ENCODE measurements at places on chromosomes 7 and 10.

- DNase-seq, result no peak
Observed at GRCh38 chr10:111970111-111970510, 213.5 kb downstream of the GPAM start.

- no peak for DNase-seq
Observed at GRCh38 chr7:16034353-16034752, 347.9 kb upstream of the MEOX2 start.

DNA sequence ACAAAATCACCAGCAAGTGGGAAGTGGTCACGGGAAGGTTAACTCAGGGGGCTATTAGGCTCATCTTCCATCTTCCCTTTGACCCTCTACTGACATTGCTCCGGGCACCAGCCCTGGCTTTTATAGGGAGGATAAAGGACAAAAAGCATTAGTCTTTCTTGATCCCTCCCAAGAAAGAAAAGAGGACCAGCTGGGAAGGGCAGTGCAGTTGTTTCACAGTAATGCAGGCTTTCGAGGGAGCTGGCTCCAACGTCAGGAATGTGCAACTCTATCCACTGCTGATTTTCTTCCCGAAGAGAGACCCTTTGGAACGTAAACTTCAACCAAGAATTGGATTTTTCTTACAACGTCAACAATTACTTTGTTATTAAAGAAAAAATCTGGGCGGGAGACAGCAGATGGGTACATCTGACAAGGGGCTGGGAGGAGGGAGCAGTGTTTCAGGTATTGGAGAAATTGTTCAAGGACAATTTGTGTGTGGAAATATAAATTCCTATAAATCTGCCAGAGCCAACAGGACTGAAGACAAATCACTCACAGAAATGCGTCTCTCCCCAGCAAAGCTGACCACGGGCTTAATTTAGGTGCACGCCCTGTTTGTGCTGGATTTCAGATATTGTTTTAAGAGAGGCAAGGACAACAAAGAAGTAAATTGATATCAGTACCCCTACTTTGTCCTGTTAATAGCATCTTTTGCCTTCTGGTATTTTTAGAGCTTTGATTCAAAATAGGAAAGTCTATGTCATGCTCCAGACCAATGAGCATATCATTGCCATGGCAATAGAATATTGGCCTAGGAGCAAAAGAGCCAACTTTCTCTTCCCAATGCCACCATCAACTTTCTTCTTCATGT lies 23.4 kb upstream of the ARID5B start:
- DNase-seq, result no peak

DNA sequence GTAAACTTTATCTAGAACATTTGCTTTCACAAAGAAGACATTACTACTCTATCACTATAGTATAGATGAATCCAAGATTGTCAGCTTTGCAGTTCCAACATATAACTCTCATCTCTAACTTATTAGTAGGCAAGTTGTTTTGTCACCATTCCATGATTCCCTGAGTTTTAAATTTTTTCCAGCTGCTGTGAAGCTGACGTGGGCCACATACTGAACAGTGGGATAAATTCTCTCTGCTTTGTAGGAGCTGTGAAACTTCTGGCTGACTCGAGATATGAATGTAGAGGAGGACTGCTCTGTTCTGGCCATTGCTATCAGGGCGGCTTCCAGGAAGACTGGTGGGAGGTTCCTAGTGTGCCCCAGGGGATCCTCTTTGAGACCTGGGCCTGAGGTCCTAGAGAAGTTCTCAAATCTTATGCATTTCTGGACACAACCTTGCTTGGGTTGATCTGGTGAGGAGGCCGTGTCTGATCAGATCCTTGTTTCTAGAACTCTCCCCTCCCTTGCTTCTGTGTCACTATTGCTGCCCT lies 58.0 kb downstream of the LSMEM1 start:
- DNase-seq, result no peak

- no peak for DNase-seq
Observed at GRCh38 chr10:98339799-98340198, 71.8 kb upstream of the LOXL4 start.

DNA sequence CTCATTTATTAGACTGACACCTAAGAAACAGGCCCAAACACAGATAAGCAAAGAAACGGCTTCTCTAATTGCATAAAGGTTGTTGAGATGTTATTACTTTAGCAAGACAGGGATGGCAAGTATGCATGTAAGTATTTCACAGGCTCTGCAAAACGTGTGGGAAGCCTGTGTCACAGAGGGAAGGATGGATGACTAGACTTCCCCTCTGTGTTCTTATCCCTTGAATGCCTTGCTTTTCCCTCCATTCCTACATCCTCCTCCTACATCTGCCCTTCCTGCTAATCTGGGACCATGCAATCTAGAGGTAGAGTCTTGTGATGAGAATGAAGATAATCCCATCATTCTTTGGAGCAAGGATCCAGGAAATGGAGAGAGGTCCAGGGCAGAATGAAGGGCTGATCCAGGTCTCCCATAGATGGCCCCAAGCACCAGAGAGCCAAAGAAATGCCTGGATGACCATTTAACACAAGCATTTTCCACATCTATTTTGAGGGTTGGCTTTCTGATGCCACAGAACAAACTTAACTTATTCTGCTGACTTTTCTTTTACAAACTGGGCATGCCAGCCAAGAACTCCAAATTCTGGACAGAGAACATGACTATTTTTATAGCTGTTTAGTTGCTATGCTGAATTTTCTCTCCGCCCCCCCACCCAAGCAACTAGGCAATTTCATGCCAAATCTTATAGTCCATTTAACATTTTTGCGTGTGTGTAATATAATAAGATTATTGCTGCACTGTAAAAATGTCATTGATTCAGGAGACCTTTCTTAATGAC lies 48.1 kb downstream of the NRP1 start:
- DNase-seq, result no peak

DNA sequence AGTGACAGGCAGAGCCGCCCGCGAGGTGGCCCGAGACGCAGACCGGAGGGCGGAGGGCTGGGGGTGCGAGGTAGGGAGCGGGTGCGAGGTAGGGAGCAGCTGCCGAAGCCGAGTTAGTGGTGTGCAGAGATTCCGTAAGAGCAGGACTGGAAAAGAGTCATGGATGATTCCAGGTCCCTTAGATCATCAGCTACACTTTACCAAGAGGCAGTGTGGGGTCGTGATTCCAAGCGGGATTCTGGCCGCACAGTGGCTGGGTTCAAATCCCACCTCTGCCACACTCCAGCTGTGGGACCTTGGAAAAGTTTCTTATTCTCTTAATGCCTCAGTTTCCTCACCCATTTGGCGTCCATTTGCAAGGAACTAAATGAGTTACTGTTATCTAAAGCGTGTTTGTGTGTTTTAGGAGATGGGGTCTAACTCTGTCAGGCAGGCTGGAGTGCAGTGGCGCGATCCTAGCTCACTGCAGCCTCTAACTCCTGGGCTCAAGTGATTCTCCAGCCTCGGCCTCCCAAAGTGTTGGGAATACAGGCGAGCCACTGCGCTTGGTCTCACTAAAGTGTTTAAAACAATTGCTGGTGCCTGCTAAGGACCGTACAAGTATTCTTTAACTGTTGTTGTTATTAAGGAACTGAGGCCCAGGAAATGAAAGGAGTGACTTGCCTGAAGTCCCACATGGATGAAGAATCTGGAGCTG lies 1.1 kb downstream of the NDUFB2 start:
- DNase-seq, result no peak

DNA sequence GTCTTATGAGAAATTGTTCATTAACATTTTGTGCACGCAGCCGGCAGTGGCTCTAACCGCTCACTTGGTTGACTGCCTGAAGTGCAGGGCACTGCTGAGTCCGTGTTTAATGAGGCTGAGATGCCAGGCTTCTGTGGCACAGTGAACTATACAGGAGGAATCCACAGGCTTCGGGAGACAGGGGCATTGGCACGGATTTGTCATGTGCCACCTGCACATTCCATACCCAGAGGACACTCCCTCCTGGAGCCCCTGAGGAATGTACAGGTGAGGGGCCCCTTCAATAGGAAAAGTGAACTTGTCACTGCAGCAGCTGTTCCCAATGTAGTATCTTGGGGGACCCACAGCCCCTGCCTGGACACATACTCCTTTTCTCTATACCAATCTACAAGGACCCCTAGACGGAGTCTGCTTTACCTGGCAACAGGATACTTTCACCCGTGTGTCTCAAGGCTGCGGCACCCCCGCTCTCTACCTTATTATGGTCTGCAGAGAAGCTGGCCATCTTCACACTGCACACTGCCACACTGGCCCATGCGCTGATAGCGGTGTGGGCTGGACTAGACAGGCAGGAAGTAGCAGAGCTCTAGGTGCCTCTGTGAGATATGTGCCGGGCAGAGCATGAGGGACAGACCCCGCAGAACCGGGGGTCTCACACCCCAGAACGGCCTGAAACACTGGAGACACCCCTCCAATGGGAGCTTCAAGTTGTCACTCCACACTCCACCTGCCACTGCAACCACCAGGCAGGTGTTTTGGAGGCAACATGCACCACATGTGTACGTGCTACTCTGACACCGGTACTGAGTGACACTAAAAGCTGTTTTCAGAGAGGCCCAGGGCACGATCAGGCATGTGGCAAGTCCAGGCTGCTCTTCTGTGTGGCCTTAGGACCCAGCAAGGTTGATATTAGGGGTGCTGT lies 71.4 kb upstream of the RHEB start:
- no peak for DNase-seq

DNA sequence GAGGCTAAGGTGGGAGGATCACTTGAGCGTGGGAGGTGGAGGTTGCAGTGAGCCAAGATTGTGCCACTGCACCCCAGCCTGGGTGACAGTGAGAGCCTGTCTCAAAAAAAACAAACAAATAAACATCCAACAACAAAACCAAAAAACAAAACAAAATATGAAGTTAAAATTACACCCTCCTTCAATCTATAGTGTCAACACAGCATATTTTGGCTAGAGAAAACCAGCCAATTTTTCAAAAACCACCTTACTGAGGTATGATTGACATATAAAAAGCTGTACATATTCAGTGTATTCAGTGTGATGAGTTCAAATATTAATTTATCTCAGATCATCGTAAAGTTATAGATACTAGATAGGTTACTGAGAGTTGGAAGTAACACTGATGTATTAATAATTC lies 102.4 kb downstream of the ICA1 start:
- no peak for DNase-seq

GRCh38 chr7:32223721-32224120 lies 153.5 kb upstream of the PDE1C start:
- DNase-seq, result no peak
